ENCODE measurements at places on chromosomes 5 and 9.

DNA sequence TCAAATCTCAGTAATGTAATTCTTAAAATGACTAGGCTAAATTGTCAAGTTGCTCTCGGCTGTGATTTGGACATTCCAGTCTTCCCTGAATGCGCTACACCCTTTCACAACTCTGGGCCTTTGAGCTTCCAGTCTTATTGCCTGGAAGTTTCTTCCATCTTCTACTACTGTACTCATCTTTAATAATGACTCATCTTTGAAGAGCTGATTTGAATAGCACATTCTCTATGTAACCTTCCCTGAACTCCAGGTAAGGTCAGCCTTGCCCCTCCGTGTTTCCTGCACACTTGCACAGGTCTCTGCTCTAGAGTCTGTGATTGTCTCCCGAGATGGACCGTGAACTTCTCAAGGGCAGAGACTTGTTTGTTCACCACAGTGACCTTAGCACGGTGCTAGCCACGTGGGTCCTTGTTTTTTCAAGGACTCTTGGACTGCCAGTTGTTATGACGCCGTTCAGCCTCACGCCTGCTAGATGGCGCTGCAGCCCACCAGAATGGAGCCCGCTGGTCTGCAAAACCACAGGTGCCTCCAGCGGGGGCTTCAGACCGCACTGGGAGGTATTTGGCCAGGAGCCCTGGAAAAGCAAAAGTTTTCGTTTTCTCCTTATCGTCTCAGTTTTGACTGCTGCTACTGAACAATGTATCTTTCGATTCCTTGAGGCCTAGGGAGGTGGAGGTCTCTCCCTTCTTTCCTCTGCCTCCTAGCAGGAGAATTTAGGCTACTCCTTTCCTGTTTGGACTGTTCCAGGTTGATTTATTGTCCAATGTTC lies 44.4 kb downstream of the SEC61B start:
- DNase-seq: peak; percentile 72

DNA sequence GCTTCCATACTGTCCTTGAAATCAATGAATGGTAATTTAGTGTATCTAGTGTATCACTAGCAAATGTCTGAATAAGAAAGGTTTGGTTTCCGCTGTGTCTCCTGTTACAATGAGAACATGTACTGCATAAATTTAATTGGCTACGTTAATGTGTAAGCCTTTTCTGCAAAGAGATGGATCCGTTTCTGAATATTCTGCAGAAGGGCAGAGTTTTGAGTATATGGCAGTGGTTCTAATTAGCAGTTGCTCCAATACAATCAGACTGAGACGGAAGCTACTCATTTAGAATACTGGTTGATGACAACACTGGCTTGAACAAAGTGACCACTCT lies 555 bp upstream of the PCDHGC4 start:
- no peak for DNase-seq

GRCh38 chr5:134003817-134004625 lies 754 bp downstream of the VDAC1 start:
- DNase-seq: peak; percentile 51

DNA sequence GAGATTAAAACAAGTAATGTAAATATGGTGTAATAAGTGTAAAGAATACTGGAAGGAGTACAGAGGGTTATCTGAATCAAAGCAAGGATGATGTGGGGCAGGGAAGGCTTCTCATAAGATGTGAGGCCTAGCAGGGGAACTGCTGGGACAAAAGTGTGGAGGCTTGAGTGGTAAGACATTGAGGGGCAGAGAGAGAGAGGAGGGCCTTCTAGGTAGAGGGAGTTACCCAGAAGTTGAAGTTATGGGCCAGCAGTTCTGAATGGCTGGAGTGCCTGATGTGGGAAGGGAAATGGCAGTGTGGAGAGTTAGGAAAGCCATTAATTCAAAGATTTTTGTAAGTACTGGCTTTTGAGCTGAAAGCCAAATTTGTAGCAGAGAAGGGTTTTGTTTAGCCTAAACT lies 36.8 kb downstream of the CPEB4 start:
- no peak for DNase-seq

GRCh38 chr5:8058616-8059190 lies 189.8 kb downstream of the MTRR start:
- DNase-seq: no peak

DNA sequence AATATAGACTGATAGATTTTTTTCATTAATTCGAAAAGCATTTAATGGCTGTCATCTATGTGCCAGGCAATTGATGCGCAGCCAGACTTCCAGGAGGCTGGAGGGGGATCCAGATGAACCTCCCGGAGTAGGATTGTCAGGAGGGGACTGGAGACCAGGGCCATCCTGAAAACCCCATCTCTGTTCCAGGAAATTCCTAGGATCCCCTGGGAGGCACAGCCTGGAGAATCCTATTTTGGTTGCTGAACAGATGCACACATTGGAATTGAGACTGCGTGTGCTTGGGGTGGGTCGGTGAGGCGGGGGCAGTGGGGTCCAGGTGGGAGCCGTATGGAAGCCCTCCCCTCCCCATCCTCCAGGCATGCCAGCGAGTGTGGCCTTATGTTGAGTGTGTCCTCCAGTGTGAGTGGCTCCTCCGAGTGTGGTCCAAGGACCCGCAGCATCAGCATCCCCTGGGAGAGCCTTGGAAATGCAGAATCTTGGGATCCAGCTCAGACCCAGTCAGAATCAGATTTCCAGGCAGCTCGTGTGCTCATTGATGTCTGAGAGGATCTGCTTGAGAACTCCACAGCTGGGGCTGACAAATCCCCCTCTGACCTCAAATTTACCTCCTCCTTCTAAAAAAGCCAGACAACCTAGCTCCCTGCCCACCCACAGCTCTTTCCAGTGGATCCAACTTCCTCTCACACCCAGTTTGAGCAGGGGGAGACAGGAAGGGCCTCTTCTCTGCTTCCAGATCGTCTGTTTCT lies 38.7 kb downstream of the ROPN1L start:
- DNase-seq: no peak

GRCh38 chr5:127925916-127926315 lies 157.7 kb upstream of the SLC12A2 start:
- DNase-seq: peak; percentile 68

DNA sequence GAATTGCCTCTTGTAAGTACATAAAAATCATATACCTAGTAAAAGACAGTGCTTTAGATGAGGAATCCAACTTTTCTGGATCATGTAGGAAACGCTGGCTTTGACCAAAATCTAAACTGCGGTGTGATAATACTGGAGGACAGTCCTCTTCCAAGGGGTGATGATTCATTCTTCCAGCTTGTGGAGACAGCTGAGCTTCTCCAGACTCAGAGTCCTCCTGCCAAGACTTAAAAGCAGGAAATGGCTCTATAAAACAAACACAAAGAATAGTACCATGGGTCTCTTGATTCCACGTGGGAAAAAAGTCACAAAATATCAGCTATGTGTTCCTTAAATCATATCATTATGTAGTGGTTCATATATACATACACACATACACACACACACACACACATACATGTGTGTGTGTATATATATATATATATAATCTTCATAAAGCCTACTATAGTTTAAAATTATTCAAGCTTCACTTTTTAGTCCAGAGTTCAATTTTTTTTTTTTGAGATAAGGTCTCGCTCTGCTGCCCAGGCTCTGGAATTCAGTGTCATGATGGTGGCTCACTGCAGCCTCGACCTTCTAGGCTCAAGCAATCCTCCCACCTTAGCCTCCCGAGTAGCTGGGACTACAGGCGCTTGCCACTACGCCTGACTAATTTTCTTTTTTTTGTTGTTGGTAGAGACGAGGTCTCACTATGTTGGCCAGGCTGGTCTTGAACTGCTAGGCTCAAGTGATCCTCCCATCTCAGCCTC lies 65.0 kb downstream of the PKD2L2 start:
- DNase-seq: peak; percentile 85

GRCh38 chr5:137619191-137619870 lies 116.6 kb downstream of the KLHL3 start:
- peak; percentile 79 for DNase-seq
